ENCODE measurements at places on chromosomes 1 and 21. TPM values are rescaled to one million over a fixed set of nuclear protein-coding genes. Genes with fewer than 3 reads are reported as not detected.

- DNase-seq: peak; percentile 42
Measured at GRCh38 chr1:59947047-59947938, 20.7 kb upstream of the CYP2J2 start.

DNA sequence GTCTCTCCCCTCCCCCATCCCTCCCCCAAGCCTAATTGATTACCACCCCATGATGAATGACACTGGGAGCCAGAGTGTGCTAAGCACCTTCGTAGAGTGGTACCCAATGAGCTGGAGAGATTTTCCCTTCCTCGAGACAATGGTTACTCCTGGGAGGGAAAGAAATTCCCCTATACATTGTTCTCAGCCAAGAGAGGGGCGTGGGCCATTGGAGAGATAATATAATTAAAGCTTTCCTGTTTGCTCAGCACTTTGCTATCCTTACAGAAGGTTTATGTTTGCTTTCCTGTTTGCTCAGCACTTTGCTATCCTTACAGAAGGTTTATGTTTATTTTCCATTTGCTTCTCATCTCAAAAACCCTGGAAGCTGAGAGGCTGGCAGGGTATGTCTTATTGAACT is 126.1 kb upstream of the KLHDC7A start:
- DNase-seq: no peak

DNA sequence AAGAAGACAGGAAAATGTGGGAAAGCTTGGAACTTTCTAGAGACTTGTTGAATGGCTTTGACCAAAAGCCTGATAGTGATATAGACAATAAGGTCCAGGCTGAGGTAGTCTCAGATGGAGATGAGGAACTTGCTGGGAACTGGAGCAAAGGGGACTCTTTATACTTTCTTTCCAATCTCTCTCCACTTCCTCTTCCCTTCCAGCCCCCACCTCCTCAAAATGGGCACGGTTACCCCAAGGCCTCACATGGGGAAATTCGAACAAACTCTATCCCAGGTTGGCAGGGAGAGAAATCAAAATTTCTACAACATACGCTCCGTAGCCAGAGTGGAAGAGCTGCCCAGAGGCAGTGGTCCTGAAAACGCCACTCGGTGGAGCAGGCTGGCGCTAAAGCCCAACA is 15.2 kb downstream of the PPT1 start:
- DNase-seq: no peak

Gene LCE1D
- not detected for polyA plus RNA-seq

Gene CD1B
- polyA plus RNA-seq: 0.61 TPM

All from right renal pelvis (tissue), 4 donors.